NCI-H510A treated with DMSO at 0.1 percent for 48 hours (cell line): ENCODE measurements at places on chromosomes 5 and 9.

- DNase-seq: no peak
Measured at GRCh38 chr9:130255631-130256134, 9.9 kb upstream of the HMCN2 start.

- DNase-seq: no peak
Measured at GRCh38 chr5:66875315-66875714, 279.1 kb downstream of the MAST4 start.

- DNase-seq: no peak
Measured at GRCh38 chr5:13448843-13449242, 495.6 kb downstream of the DNAH5 start.

DNA sequence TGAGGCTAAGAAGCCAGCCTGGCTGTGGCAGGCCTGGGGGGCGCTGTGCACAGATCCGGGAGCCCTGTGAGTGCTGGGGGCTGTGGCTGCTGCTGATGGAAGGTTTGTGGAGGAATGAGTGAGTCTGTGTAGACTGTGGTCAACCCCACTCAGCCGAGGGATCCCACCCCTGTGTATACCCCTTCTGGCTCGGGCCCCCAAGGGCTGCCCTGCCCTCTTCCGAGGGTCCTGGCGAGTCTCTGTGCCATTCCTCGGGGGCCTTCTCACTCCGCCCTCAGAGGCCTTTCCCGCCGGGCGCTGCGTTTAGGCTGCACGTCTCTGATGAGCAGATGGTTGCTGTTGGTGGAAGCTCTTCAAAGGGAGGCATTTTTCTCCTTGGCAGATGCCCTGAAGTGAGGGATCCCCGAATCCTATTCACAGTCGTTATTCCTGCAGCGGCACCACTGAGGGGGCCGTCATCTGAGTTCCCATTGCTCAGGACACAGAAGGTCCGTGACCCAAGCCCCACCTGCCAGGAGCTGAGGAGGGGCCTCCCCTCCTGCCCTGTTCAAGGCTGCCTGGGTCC, 94.1 kb downstream of the RXRA start:
- no peak for DNase-seq

DNA sequence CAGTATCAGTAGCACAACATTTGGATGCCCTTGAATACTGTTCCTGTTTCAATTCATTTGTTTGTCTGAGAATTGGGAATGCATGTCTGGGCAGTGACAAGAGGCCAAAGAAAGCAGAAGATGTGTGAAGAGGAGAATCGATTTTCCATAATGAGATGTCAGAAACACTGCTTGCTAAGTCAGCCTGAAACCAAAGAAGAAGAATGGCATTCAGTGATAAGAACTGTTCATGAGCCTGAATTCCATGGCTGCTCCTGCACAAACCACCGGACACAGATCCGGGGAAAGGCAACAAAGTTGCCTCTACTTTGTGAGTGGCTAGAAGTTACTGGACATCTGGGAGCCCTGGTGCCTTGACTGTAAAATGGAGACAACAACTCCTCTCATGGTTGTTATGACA, 207.2 kb upstream of the RASEF start:
- DNase-seq: no peak

- peak; percentile 96 for DNase-seq
Measured at GRCh38 chr5:16736158-16736995, 119.6 kb upstream of the RETREG1 start.

GRCh38 chr9:124088476-124088837, 76.9 kb downstream of the LHX2 start:
- no peak for DNase-seq

GRCh38 chr9:87422999-87423398, 74.7 kb upstream of the DAPK1 start:
- no peak for DNase-seq

GRCh38 chr5:134851307-134851923, 5.6 kb downstream of the C5orf24 start:
- no peak for DNase-seq

DNA sequence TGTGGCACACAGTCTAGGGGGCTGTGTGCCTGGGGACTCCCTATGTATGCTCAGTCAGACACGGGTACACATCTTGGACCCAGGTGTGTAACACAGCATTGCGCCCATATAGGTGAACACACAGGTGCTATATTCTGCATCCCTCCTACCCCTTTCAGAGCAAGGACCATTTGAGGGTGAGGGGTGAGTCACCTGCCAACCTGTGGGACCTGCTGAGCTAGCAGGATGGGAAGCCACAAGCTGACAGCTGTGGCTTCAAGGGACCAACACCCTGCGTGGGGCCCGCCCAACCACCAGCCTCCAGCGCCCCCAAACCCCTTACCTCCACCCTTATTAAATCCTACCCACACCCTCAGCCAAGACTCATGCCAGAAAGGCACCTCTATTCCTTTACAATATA, 14.6 kb upstream of the AQP7 start:
- DNase-seq: no peak

DNA sequence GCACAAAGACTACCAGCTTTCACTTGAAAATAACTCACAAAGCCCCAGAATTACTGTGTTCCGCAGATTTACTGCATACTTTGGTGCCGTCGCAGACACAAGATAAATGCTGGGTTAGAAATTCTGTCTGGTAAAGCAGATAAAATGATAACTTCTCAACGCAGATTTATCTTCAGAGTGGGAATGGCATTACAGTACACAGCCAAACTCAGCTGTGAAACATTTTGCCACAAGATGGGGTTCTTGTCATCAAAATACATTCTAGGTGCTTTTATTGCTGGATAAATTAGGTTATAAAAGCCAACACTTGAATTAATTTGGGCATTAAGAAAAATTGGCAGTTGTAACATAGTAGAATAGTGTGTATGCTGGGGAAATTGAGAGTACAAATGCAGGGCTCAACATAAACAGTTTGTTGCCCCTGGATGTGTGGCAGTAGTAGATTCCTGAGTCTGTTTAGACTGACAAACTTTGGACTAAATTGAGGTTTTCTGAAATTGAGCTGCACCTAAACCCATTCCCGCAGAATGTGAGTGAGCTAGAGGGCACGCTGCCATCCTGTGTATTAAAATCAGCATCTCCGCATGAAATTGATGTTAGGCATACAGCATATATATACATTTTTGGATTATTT, 61.1 kb downstream of the LMNB1 start:
- DNase-seq: no peak

DNA sequence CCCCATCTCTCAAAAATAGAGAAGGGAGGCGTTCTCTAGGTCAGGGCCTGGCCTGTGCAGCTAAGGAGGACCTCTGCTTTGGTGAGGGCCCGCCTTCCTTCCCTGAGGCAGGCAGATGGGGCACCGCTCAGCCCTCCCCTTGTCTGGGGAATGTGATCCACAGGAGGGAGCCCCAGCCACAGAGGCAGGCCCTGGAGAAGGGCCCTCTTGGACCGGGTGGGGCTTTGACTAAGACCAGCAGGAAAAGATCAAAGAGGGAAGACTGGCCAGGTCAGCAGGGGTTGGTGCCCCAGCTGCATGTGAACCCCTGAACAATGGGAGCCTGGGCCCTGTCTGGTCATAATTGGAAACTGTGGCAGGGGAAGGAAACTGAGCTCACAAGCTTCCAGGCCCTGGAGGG, 21.9 kb downstream of the PTPA start:
- no peak for DNase-seq

DNA sequence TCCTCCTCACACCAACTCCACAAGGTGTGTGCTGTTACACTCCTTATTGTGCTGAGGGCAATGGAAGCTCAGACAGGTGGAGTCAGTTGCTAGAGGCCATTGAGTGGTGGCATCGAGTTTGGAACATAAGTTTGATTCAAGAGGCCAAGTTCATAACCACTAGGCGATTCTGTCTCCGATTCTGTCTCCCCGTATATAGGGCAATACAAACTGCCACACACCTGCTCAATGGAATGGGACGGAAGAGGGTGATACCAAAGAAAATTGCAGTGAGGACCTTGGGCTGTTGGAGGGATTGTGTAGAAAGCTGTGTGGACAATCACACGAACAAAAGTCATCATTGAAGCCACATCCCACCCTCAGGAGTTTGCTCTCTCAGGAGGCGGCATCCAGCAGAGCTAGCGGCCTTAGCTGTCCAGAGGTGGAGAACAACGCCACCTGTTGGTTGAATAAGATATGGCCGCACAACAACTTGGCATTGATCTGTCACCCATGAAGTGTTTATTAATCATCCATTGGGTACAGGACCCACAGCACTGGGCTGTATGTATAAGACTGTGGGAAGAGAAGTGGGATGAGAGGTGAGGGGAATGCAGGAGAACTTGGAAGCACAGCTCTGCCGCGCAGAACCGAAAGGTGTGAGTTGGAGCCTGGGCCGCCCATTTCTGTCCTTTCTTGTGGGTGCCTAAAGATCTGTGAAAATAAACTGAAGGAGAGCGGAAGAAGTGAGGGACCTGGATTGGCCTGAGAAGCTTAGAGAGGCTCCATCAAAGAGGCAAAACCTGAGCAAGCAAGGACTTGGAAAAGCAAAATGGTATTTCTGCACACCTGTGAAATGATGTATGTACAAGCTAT, 16.1 kb upstream of the NEUROG1 start:
- DNase-seq: peak; percentile 55

GRCh38 chr9:126532489-126532888, 81.2 kb upstream of the LMX1B start:
- no peak for DNase-seq

DNA sequence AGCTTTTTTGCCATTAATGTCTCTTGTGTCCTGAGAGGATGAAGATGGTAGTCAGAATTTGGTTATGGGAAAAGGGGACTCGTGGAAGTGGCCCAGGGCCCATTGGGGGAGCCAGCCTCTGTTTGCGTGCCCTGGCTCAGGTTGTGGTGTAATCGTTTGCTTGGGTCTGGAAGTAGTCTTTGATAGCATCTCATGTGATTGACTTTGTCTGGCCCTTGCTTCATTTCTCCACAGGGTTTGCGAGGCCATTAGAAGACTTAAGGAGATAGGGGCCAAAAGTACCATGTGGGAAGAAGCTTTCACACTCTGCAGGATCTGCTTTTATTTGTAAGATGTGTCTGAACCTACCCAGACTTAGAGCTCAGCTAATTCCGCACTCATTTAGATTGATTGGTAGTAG, 114.5 kb downstream of the FGF1 start:
- no peak for DNase-seq

DNA sequence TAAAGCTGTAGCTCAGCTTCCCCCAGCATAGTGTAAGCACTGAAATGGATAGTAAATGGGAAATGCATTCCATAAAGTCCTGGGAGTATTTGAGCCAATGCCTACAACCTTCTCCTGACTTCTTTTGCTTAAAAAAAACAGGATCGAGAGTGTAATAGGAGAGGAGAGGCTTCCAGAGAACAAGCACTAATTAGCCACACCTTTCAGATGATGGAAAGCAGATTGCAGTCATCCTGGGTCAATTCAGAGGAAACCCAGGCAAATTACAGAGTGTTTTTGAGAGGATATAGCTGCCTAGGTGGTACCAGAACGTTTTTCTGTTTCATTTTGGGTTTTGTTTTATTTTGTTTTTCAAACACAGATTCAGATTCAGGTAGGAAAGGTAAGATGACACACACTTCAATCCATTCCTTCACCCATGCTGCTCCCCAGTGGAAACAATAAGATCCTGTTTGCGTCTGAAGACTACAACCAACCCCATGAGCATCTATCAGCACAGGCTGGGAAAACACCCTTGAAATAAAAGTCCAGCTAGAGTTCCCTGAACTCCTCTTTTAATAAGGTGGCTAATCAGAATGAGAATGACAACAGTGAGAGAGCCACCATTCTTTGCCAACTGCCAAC, 95.6 kb downstream of the RFK start:
- DNase-seq: no peak

GRCh38 chr5:37189355-37189754, 59.8 kb downstream of the CPLANE1 start:
- no peak for DNase-seq

- no peak for DNase-seq
Measured at GRCh38 chr5:82320966-82321365, 42.8 kb upstream of the RPS23 start.

- DNase-seq: no peak
Measured at GRCh38 chr9:93035106-93035660, 23.3 kb upstream of the SUSD3 start.

DNA sequence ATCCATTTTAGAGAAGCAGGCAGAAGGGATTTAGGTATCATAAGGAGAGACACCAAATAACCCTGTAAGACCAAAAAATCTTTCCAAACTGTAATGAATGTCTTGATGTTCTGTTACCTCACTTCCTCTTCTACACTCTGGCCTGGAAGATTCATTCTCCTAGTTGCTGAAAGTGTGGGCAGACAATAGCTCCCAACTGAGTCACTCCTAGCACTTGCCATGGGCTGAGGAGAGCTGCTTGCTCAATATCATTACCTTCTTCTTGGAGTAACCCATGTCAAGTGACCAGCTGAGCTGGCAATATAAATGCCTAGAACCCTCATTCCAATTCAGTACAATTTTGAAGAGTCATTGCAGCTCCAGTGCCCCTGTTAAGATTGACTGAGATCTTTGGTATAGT, 1985.5 kb upstream of the CDH6 start:
- no peak for DNase-seq

DNA sequence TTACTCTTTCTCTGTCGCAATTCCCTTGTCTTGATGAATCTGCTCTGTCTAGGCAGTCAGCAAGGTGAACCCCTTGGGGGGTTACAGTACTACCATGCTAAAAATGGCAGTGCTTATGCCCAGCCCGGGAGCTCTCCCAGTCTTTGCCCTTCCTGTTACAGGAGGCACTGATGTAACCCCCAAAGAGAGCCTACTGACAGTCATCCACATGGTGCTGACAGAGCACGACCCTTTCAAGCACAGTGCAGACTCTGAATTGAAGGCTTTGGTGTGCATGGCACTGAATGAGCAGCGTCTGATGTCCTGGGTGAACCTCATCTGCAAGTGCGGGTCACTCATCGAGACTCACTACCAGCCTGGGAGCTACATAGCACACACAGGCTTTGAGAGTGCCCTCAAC, 34.5 kb upstream of the SLC36A2 start:
- no peak for DNase-seq

DNA sequence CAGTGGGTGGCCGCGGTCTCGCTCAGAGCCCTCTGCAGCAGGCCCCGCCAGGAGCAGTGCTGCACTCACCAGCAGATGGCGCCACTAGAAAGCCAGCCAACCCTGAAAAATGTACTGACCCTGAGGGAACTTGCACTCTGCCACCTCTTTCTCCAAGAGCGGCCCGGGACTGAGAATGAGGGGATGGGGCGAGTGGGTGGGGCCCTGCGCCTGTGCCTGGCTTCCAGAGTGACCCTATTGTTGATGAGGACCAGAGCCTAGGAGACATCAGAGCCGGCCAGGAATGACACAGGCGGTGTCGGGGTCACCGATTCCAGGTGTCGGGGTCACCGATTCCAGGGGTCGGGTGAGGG, 2.9 kb upstream of the IL17B start:
- DNase-seq: peak; percentile 69

DNA sequence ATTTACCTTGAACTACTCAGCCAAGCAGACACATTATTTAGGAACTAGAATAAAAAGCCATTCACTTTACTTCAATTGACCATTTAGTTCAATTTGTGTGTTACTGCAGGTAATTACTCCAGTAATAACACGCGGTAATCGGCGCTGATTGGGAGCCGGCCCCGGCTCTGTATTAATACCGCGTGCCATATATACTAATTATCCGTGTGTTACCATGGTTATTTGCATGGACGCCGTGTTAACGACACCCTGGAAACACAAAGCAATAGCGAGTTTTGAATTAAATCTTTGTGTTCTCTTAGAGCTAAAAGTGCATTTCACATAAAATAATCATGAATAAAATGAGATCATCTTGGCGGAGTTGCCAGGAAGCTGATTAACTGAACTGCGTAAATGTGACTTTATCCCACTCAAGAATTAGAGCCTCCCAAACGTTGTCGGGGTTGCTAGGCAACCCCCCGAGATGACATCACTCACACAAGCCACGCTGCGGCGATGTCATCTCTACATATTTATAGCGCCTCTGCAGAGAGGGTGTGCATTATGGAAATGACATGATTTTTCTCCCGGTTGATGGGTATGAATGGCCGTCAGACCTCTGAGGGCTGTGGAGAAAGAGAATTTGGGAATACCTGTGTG, 41.4 kb upstream of the RNU6ATAC start:
- DNase-seq: no peak
